CD4-positive, alpha-beta T cell treated with Interleukin-21 for 1 hour (primary cell): ENCODE measurements at places on chromosomes 4 and X.

DNA sequence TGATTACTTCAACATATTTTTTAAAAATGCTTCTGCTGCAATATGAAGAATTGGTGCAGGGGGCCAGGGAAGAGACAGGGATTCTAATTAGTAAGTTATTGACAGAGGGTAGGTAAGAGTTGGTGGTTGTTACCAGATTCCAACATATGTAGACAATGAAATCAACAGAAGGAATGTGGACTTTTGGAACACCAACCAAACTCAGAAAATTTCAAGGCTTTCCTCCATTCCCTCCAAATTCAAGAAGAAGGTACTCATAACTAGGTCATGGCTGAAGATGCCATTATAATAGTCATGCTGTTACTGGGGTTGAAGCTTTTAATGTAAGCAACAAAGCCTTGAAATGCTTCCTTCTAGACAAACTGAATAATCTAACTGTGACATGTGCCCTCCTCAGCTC, 22.9 kb upstream of the CXCL13 start:
- no peak for DNase-seq

DNA sequence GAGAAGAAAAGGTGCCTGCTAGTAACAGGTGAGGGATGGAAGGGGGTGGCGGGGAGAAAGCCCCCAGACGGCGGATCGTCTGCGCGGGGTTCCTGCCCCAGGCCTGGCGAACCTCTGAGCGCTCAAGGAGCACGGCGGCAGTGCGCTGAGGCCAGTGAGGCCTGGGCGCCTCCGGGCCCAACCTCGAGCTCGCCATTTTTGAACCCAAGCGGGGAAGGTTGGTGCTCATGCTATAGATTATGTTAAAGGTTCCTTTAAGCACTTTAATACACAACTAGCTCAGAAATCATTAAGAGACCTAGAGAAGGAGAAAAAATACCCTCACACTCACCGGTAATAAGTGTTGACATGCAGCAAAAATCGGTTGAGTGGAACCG, 7.9 kb downstream of the PITX2 start:
- DNase-seq, result no peak

- DNase-seq, result no peak
These were observed 775.4 kb downstream of the STPG2 start for GRCh38 chr4:97367878-97368277.

DNA sequence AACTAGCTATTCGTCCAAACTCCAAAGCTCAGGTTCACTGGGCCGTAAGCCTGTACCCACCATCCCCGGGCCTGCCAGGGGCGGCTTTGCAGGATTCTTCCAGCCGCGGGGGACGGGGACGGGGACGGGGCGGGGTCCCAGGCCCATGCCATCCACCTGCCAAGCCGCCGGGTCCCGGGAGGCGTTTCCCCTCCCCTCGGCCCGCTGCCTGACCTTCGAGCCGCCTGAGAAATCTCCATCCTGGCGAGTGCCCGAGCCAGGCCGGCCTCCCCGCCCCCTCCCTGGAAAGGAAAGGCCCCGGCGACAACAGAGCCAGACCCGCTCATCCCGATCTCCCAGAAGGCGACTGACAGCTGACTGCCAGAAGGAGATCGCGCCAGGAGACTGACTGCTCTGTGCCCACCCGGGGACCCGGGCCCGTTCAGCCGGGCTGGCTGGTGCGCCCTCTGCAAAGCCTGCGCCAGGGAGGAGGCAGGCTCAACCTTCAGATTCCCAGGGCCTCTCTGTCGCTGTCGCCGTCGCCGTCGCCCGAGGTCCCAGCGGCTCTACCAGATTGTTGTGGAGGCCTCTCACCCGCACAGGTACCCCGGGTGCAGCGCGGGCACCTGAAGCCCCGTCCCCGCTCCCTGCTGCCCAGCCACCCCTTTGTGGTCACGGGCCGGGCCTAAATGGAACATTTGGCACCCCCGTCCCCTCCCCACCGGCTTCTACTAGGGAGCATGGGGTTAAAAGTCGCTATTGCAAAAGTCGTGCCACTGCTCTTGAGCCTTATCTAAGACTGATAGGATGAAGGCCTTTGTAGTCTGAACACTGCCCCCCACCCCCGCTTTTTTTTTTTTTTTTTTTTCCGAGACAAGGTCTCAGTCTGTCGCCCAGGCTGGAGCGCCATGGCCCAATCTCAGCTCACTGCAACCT, at the start of gene RGN:
Gene RGN, plus strand, starts transcription at position 315 of the 915 bp plus-strand sequence. CDS start 2,702 bp downstream, outside the sequence.
- no peak for DNase-seq

DNA sequence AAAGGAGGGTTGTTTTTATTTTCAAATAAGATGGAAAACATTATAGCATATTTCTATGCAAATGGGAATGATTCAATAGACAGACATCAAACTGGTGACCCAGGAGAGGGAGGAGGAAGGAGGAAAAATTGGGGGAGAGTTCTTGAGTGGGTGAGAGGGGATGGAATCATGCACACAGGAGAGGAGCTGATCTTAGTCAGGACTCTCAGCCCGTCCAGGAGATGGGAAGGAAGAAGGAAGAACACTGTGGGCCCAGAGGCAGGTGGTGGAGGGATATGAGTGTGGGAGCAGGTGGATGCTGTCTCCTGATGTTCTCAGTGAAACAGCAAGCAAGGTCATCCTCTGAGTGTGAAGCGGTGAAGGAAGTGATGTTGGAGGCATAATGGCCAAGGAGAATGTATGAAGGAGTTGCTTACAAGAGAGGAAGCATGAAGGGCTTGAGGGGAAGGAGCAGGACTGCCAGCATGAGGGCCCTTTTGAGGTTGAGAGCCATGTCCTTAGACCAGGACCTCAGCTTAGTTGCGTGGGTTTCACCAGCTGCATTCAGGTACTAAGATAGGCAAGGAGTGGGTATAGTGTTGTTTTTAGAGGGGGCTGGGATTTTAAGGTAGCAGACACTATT, 161.7 kb upstream of the NAP1L5 start:
- no peak for DNase-seq

- DNase-seq, result no peak
These were observed 257.3 kb downstream of the ZIC3 start for GRCh38 chrX:137823257-137823656.

- no peak for DNase-seq
These were observed 155.1 kb downstream of the NR3C2 start for GRCh38 chr4:148287111-148287510.

- DNase-seq, result no peak
These were observed 85.0 kb upstream of the CPEB2 start for GRCh38 chr4:14917298-14917633.

- DNase-seq, result no peak
These were observed 6.6 kb downstream of the TMEM156 start for GRCh38 chr4:39025552-39026085.

DNA sequence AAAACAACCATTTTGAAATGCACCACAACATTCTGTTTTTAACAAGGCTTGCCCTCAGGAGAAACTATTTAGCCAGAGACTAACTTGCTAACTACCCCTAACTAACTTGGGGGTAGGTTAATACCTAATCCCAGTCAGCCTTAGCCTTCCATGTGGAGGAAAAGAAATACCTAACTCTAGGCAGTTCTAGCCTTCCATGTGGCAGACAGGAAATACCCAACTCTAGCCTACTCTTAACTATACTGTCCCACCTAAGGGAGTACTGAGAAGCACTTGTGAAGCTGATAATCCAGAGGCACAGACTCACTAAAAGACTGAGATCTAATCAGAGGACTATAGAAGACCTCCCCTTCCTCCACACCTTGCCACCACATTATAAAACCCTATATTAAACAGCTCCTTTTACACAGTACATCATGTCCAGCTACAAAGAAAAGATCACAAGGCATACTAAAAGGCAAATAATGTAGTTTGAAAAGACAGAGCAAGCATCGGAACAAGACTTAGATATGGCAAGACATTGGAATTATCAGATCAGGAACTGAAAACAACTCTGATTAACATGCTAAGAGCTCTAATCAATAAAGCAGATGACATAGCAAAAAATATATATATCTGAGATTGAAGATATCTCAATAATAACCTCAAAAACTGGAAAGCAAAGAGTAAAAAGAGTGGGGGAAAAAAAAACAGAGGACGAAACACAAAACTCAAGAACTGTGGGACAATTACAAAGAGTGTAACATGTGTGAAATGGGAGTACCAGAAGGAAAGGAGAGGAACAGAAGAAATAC, 52.2 kb downstream of the FRYL start:
- no peak for DNase-seq

- no peak for DNase-seq
These were observed 307.5 kb upstream of the ANXA10 start for GRCh38 chr4:167784826-167785225.

- DNase-seq, result no peak
These were observed 35.1 kb upstream of the CYP2U1 start for GRCh38 chr4:107896158-107896645.

DNA sequence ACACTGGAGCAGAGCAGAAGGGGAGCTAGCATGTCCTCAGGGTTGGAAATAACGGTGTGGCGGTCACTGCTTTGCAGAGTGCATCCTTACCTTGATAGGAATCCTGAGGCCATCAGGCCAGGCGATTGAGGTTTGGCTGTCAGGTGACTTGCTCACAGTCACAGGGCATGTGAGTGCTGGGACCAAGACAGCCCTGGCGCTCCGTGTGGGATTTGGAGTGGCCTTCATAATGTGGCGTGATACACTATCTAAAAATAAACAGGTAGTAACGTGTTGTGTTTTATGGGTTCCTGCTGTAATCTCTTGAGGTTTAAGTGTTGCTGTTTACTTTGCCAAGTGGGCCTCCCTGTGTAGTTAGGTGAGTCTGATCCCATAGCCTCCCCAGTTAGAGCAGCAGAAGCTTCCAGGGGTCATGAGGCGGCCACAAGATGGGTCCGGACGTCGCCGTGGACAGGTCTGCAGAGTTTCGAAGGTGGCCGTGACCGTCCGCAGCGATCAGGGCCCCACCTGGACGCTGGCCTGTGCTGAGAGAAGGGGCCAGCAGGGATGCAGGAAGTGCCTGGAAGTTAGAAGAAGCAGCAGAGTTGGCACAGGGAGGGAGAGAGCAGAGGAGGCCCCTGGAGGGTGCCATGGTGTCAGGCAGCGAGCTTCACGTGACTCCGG, 27.7 kb downstream of the RGS12 start:
- no peak for DNase-seq

DNA sequence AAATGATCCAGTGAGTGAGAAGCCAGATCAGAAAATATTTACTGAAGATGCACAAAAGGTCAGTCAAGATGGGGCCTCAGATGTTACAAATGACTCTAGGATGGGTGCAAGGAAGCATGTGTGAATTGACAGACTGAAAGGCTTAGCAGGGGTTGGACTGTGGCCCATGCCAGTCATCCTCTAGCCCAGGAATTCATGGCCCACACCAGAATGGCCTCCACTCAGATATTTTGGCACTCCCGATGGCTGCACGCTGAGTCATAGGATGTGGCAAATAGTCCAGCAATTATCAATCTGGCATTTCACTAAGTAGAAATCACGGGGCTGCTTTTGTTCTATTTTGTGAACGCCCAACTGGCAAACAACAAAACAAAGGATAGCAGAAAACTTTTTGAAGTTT, 406.5 kb downstream of the IQCM start:
- no peak for DNase-seq

- DNase-seq, result no peak
These were observed 64.3 kb downstream of the PDLIM5 start for GRCh38 chr4:94516067-94516466.

DNA sequence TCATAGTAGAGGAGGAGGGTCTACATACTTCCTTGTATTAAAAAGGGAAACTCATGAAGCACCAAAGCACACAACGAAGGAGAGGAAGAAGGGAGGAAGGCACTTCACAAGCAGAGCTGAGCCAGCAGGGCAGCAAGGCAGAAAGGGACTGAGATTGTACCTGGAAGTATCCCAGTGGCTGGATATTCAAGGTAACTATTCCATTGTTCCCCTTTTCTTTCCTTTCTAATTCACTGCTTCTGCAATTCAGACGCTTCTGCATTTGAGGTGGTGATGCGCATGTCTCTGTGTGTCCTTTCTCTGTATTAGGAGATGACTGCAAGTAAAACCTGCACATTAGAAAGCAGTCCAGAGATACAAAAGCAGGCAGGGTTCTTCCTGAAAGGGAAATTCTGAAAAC, 54.9 kb downstream of the UBQLN2 start:
- no peak for DNase-seq

DNA sequence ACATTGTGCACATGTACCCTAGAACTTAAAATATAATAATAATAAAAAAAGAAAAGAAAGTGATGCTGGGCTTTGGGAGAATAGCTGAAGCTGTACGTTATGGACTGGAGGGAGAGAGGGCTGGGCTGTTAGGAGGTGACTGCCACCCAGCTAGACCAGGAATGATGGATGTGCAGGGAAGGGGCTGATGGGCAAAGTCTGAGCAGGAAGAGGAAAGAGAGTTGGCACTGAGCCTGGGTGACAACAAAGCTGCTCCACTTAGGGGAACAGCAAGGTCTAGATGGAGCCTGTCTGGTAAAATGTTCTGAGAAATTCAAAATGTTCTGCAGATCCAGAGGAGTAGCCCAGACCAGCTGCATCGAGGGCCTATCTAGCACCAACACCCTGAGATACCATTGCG, 32.3 kb downstream of the MED28 start:
- DNase-seq, result no peak

- no peak for DNase-seq
These were observed 15.5 kb downstream of the LONRF3 start for GRCh38 chrX:118989886-118990285.

DNA sequence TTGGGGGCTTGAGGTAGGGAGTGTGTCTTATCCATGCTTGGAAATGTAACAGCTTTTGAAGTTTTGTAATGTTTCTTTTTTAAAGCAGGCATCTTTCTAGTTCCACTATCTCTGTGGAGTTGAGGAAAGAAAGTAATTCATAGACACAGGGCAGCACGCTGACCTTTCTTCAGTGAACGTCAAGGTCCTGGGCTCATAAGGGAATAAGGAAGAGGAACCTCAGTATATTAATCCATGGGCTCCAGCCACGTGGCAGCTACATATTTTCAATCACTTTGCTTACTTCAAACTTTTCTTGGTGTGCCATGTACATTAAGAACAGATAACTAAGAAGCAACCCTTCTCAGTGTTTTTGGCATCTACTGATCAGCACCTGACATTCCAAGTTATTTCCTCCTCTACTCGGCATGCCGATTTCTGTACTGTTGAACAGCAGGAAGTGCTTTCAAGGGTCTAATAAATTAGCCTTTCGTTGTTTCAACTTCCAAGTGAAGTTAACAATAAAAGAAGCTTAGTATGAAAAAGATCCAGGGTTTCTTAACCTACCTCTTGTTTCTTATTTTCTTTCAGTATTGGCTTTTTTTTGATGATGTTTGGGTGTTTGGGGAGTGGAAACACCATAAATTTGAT, 88.2 kb downstream of the SORBS2 start:
- DNase-seq, result no peak

DNA sequence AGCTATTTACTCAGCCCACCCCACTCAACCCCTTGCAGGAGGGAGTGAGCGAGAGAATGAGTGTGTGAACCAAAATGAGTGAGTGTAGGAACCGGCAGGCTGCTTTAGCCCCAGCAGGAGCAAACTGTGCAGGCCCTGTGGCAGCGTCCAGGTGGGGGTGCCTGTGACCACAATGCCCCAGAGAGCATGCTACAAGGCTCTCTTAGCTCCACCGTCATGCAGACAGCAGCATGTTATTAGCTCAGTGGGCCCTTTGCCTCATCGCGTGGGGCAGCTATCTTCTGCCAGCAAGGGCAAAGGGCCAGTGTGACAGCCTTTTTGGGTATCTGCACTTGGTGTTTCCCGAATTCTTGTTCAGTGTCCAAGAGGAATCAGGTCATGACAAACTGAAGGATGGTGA, 271.3 kb downstream of the GPM6A start:
- no peak for DNase-seq

GRCh38 chr4:105186701-105187161, 40.1 kb downstream of the TET2 start:
- DNase-seq, result no peak
